Nephron progenitor cell (in vitro differentiated cells): ENCODE measurements at places on chromosomes 2 and 18.

DNA sequence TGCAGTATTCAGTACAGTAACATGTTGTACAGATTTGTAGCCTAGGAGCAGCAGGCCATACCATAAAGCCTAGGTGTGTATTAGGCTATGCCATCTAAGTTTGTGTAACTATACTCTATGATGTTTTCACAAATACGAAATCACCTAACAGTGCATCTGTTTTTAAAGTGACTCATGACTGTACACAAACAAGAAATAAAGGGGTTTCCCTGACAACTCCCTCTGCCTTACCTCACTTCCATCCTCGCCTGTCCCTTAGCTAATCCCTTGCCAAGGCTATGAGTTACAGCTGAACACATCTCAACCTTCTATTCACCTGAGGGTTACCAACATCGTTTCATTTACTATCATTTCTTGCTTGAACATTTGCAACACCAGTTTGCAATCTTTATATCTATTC, 78.6 kb upstream of the RPRM start:
- no peak for DNase-seq

- no peak for DNase-seq
These were observed 109.1 kb upstream of the CTDP1 start for GRCh38 chr18:79570266-79571201.

- DNase-seq, result no peak
These were observed 467.7 kb upstream of the CELF4 start for GRCh38 chr18:38033282-38033681.

- DNase-seq, result no peak
These were observed 360.8 kb downstream of the SOCS6 start for GRCh38 chr18:70649683-70650082.

GRCh38 chr2:240460781-240461431, 25.4 kb downstream of the GPC1 start:
- peak; percentile 7 for DNase-seq

- no peak for DNase-seq
These were observed 658.4 kb upstream of the FSHR start for GRCh38 chr2:49812730-49813129.

GRCh38 chr2:43152741-43153647, 73.4 kb downstream of the ZFP36L2 start:
- DNase-seq, result no peak

DNA sequence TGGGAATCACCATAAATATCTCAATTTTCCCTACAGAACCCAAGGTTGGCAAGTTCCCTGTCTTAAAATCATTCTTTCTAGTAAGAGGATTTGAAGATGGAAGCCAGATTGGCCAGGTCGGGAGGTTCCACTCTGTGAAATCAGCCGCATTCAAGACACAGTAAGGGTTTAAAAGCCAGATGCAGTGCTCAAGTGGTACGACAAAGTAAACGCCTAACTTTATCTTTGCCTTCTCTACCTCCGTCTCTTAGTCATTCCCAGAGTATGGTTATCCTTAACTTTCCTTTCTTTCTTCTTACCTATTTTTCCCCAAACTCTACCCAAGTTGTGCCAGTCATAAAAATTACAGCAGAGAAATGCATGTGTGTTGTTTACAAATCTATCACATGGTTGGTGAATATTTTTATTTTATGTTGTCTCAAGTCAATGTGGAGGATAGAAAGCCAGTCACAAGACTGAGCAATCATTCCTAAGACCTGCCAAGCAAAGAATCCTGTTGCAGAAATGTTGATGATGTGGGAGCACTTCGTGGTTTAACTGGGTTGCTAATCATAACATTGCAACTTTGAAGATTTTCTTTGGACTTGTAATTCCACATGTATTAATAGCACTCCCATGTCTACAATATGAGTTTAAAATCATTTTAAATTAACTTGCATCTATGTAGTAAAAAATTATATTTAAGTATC, 62.6 kb downstream of the SLC40A1 start:
- no peak for DNase-seq

DNA sequence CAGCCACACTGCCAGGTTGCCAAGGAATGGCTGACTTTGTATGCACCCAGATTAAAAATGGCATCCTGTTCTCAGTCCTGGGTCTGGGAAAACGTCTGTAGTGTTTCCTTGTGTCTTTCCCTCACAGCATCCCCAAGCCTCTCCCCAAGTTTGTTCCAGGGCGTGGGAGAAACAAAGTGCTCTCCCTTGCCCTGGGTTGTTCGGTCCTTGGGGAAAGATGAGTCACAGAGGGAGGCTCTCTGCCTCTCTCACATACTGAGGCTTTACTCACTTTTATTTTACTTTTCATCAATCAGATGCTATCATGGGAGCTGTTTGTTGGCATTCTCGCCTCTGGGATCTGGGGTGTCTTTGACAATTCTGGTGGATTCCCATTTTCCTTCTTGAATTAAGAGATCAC, 492.3 kb downstream of the XIRP2 start:
- no peak for DNase-seq

DNA sequence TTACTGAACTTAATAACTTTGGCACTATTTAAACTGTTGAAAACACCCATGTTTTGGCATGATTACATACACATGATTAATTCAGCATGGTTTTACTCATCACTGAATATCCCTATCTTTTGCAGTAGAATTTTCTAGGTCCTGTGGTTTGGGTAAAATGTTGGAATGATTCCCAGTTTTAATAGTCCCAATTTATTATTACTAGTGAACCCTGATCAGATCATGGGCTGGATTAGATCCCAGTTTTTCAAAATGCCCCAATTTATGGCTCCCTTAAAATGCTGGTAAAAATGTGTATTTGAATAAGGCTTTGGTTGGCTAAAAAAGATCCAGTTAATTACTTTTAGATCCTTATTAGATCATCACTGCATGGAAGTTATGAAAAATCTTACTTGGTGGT, 273.6 kb upstream of the NRP2 start:
- DNase-seq, result no peak

DNA sequence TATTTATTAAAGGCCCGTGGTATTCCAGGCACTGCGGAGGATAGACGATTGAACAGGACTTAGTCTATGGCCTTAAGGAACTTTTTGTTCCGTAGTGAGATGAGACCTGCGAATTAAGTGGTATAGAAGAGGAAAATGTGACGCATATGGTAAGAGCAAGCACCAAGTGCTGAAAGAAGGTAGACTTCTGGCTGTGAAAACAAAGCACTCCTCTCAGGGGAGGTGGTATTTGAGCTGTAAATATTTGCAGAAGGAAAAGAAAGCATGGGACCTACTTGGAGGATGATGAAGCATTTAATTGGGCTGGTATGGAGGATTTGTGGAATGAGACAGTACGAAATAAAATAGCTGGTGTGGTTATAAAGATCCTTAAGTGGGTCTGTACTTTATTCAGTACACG, 62.5 kb downstream of the GPR39 start:
- DNase-seq, result no peak
